Activated naive CD4-positive, alpha-beta T cell treated with anti-CD3 and anti-CD28 coated beads, Interleukin-2, amount 50 U/mL, for 16 hours (primary cell): ENCODE measurements at places on chromosomes 7 and 10.

DNA sequence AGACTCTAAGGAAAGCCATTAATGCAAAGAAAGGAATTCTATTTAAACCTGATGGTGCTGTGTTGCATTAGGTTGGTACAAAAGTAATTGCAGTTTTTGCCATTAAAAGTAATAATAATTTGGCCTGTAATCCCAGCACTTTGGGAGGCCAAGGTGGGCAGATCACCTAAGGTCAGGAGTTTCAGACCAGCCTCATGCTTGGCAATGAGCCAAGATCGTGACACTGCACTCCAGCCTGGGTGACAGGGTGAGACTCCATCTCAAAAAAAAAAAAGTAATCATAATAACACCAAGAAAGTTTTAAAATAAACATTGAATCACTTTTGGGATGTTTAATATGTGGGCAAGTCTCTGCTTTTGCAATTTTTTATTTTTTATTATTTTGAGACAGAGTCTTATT lies 107.3 kb upstream of the FRMD4A start:
- no peak for DNase-seq

DNA sequence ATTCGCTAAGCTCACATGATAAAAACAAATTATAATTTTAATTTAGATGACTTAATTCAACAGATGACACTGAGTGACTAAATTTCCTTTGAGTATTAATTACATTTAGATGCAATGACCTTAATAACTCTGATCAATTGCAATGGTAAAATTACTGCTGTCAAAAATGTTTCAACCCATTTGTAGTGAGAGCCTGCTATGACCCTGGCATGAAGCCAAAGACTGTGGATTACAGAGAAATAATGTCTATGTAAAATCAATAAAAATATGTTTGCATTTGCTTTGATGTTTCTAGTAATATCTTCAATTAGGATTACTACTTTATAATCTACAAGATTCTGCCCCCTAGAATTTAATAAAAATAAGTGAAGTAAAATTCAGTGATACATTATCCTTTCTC lies 15.6 kb downstream of the MKX start:
- DNase-seq: no peak

GRCh38 chr10:58867683-58868082 lies 308.8 kb upstream of the PHYHIPL start:
- no peak for DNase-seq

GRCh38 chr10:25683344-25683743 lies 250.7 kb upstream of the MYO3A start:
- DNase-seq: no peak

DNA sequence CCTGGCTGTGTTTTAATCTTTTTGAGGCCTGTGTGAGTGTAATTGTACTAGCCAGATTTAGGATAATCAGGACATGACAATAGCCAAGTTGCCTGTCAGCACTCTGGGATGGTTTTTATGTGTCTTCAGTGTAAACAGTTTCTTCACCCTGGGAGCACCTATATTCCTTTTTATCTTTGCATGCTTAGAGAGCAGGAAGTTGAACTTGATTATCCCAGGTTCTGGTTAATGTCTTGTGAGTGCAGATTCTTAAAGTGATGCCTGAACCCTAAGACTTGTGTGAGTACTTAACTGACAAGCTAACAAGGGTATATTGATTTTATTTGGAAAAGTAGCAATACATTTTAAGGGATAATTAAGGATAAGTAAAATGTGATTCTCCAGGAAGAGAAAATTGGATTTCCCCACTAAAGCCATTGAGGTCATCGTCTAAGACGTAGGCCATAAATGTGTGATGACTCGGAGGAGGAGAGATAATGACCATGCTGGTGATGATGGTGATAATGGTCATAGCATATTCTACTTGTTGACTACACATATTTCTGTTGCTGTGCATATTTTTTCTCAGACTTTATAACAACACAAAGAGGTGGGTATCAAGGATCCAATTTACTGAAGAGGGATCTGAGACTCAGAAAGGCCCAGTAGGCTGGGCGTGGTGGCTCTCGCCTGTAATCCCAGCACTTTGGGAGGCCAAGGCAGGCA lies 234.7 kb downstream of the CAMK1D start:
- DNase-seq: no peak

DNA sequence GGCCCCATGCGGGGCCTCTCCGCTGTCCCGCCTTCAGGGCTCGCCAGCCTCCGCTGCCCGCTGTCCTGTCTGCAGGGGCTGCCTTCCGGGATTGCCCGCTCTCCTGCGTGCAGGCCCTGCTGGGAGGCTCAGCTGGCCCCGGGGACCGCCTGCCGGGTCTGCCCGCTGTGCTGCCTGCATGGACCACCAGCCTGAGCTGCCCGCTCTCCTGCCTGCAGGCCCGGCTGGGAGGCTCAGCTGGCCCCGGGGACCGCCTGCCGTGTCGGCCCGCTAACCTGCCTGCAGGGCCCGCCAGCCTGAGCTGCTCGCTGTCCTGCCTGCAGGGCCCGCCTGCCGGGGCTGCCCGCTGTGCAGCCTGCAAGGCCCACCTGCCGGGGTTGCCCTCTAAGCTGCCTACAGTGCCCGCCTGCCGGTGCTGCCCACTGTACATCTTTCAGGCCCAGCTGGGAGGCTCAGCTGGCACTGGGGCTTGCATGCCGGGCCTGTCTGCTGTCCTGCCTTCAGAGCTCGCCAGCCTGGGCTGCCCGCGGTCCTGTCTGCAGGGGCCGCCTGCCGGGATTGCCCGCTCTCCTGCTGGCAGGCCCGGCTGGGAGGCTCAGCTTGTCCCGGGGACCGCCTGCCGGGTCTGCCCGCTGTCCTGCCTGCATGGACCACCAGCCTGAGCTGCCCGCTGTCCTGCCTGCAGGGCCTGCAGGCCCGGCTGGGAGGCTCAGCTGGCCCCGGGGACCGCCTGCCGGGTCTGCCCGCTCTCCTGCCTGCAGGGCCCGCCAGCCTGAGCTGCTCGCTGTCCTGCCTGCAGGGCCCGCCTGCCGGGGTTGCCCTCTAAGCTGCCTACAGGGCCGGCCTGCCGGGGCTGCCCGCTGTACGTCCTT lies 165.1 kb downstream of the GLRX3 start:
- peak; percentile 73 for DNase-seq

- DNase-seq: no peak
Observed at GRCh38 chr10:8584666-8585065, 530.2 kb downstream of the GATA3 start.

- DNase-seq: peak; percentile 38
Observed at GRCh38 chr7:5773661-5774086, 7.8 kb downstream of the RNF216 start.

GRCh38 chr7:44750921-44751571 lies 2.4 kb downstream of the ZMIZ2 start:
- DNase-seq: peak; percentile 37

DNA sequence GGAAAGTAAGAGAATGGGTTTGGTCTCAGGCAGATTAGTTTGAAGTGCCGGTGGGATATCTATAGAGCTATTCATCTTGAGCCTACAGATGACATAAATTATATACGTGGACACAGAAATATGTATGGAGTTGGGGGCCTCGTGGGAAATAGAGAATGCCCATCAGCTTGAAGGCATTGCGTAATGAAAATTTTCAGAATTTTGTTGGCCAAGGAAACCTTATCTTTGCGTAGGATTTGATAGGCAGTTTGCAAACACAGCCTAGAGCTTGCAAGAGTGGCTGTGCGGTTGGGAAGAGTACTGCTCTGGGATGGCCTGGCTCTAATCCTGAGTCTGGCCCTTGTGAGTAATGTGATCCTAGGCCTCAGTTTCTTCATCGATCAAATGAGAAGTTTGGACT lies 32.3 kb downstream of the MCM10 start:
- no peak for DNase-seq

- DNase-seq: no peak
Observed at GRCh38 chr7:124781418-124781817, 15.8 kb upstream of the GPR37 start.

- DNase-seq: no peak
Observed at GRCh38 chr7:91342346-91342745, 78.1 kb downstream of the FZD1 start.

GRCh38 chr10:526651-527312 lies 162.7 kb downstream of the DIP2C start:
- no peak for DNase-seq

GRCh38 chr7:108062250-108063014 lies 59.5 kb upstream of the LAMB1 start:
- DNase-seq: no peak

GRCh38 chr7:27066148-27066547 lies 29.7 kb downstream of the HOXA1 start:
- no peak for DNase-seq

GRCh38 chr10:93701866-93702209 lies 554 bp downstream of the FRA10AC1 start:
- no peak for DNase-seq

- no peak for DNase-seq
Observed at GRCh38 chr10:60384708-60385398, 4.8 kb downstream of the ANK3 start.
